Stimulated activated CD8-positive, alpha-beta memory T cell treated with anti-CD3 and anti-CD28 coated beads, Interleukin-4, amount 100 ng/mL, for 1 hour (primary cell): ENCODE measurements at places on chromosomes 2 and 18.

GRCh38 chr18:23592911-23593310 lies 6.6 kb upstream of the NPC1 start:
- DNase-seq: no peak

DNA sequence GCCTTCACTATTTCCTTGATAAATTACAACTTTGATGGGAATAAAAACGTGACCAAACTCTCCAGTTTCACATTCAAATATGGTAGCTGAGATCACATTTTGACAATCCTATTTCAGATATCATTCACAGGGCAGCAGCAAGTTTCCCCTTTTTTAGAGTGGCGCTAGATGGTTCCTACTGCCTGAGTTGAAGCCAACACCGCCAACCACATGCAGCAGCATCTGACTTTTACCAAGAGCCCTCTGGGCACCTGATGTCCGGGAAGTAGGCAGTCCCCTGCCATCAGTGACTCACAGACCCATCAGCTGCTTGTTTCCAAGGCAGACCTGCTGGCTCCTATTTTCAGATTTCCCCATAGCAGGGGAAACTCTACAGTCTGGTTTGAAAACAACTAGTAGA lies 4.0 kb upstream of the MREG start:
- no peak for DNase-seq

GRCh38 chr2:181407171-181407570 lies 50.0 kb upstream of the ITGA4 start:
- DNase-seq: no peak

- DNase-seq: no peak
These were observed 188.8 kb downstream of the ZEB2 start for GRCh38 chr2:144330951-144331673.

DNA sequence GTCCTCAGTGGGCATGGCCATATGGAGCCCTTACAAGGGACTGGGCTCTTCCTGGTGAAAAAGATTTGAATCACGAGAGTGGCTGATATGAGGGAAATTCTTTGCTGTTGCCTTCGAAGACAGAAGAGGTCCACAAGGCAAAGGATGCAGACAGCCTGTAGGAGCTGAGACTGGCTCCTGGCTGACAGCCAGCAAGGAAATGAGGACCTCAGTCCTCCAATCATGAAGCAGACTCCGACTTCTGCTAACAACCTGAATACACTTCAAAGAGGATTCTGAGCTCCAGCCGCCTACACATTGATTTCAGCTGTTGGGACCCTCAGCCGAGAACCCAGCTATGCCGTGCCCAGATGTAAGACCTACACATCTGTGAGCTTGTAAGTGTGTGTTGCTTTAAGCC lies 3.0 kb upstream of the ST8SIA5 start:
- no peak for DNase-seq

DNA sequence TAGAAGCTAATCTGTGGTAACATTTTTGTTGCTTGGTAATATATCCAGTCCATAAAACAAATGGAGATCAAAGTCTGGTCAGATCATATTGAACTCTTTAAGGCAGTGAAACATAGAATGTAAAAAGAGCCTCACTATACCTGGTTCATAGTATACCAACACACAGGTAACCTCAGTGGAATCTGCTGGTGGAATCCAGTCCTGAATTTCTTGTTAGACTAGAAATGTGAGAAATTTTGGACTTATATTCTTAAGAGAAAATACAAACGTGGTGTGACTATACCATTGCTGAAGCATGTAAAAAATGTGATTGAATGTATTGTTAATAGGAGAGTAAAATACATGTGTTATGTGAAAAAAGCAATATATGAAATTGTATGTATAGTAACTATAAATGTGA lies 46.1 kb upstream of the GRHL1 start:
- no peak for DNase-seq

DNA sequence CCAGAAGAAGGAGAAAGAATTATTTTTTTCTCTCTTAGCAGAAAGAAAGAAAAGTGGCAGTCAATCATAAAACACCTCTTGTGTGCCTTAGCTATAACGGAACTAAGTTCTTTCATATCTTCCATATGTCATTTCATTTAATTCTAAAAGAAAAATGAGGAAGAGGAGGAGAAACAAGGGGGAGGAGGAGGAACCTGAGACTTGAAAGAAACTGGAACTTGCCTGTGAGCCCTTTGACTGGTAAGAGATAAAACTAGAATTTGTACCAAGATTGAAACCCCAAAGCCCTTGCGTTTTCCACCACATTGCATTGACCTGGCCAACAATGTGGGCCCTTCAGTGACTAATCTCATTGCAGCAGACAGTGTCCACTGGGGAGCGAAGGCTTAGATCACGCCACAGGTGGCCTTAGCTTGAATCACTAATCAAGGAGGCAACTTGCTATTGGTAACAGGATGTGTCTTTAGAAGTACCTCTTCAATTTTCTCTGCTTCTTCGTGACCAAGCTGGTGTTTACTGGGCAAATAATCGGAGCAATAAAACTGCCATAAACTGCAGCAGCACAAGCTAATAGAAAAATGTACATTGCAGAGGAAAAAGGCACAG lies 307.9 kb downstream of the CLIP4 start:
- DNase-seq: no peak

DNA sequence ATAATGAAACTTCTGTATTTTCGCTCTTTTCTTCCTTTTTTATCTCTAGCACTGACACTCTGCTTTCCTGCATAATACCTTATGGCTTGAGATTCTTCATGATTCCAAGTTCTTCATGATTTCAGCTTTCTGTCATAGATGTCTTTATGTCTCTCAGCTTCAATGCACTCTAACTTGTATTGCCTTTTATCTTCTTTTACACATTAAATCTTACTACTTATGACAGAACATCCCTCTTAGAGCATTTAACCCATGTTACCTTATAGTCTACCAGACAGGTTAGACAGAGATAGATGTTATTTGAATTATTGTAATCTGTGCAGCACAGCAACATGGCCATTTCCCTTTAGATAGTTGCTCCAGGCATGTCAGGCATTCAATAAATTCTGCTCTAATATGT lies 1475.7 kb upstream of the TMEFF2 start:
- no peak for DNase-seq

GRCh38 chr2:95034221-95034620 lies 8.7 kb downstream of the MAL start:
- no peak for DNase-seq

- DNase-seq: no peak
These were observed 69.4 kb downstream of the SCG2 start for GRCh38 chr2:223532712-223533111.

DNA sequence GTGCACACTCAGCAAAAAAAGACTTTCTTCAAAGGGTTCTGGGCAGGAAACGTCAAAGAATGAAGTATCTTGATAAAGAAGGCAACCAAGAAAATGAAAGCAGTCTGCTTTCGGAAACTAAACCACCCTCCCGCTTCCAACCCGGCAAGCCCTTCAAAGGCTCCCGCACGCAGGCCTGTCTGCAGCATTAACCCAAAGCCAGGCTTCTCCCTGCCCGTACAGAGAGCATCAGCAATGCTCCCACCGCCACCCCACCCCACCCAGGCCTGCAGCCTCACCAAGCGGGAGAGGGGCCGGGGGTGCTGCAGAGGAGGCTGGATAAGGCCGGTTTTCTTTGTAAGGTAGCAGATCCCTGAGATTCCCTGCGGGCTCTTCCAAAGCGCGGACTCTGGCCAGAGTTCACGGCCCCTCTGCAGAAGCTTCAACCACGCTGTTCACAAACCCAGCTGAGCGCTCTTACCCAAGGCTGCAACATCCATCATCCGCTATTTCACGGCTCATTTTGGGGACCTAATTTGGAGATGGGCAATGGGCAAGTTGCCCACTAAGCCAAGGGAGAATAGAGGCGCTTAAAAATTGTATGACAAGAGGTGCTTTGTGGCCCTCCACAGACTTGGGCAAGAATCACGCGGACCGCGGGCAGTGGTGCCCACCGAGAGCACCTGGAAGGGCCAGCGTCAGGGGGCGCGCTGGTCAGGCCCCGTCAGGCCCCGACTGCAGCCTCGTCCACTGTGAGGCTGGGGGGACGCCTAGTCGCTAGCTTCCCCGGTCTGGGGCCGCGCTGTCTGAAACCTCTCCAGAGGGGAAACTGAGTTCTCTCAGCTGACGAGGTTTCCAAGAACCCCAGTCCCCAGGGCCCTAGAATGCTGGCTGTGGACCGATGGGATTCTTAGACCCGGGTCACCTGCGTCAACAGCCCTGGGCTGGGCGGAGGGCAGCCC lies 225.4 kb upstream of the ID2 start:
- DNase-seq: no peak

GRCh38 chr18:6561862-6562291 lies 147.2 kb upstream of the L3MBTL4 start:
- DNase-seq: no peak

DNA sequence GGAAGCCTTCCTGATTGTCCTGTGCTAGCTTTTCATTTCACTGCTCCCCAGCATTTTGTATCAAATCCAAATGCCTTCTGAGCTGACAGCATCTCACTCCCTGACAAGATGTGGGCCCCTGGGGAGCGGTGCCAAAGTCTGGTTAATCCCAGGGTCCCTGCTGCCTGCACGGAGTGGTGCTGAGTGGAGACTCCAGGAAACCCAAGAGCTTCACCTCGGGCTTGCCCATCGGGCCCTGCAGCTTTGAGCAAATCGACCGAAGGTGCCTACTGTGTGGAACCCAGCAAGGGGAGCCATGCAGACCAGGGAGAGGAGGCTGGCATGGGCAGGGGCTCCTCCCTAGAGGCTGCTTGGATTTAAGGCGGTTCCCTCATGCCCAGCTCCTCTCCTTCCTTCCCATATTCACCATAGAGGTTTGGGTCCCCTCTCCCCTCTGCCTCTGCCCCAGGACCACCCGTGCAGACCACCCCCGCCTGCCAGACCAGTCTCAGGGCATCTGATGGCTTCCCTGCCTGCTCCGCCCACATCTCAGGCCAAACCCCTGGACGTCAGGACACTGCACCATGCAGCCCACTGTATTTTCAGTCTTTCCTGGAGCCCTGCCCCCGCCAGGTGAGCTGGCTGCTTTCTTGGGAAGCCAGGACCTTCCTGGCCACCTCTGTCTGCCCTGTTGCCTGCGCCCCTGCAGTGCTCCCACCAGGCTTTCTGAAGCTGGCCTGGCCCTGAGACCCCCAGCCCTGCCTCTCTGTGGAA lies 37.8 kb downstream of the RRM2 start:
- DNase-seq: no peak

- DNase-seq: no peak
These were observed 66.8 kb downstream of the GRB14 start for GRCh38 chr2:164554487-164554886.

DNA sequence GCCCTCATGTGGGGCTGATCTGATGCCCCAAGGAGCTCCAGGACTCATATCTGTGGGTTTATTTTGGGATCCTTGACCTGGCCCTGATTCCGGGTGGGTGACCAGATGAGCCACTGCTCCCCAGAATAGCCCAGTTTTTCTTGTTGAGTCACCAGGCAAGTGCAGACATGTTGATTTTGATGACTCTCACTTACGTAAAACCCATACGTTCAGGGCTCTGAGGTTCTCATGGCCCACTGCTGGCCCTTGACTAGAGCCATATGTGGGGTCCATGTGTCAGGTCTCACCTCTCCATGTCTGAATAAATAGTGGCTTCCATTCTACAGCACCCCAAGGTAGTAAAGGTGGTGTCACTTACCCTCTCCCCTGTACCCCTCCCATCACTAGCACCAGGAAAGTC lies 41.9 kb downstream of the CDC42EP3 start:
- DNase-seq: no peak

DNA sequence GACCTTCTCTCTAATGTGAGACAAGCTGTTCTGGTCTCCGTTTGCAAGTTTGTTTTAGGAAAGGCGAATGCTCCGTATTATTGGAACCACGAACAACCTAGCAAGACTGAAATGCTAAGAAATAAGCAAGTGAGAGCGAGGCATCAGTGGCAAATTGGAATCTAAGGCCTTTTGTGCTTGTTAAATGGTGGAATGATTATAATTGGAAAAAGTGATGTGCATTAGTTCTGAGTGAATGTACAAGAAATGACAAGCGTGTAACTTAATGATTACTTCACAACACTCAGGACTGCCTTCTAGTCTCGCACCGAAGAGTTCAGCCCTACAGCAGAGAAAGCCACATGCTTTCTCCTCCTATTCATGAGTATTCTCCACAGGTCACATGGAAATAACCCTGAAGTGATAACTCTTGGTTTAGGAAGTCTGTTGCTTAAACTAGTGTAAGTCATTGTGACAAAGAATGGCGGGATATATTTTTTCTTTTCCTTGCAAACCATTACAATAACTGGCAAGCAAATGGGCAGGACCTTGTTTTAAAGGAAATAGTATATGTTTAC lies 392.2 kb upstream of the FIGN start:
- DNase-seq: no peak
